LHCN-M2 (cell line): ENCODE measurements at places on chromosomes 12 and 14. TPM values are rescaled to one million over a fixed set of nuclear protein-coding genes. Genes with fewer than 3 reads are reported as not detected.

CPNE6 gene
- total RNA-seq, result not detected in 2 replicates

PLEKHD1 gene
- 0.06 TPM in 1 of 2 replicates, not detected in the other for total RNA-seq

CBLN3 gene
- total RNA-seq, result 1.3 and 1.9 TPM in 2 replicates

WIF1 gene
- 1.1 and 2.2 TPM in 2 replicates for total RNA-seq

KLRF2 gene
- not detected in 2 replicates for total RNA-seq

INHBE gene
- 0.26 and 0.40 TPM in 2 replicates for total RNA-seq

DNA sequence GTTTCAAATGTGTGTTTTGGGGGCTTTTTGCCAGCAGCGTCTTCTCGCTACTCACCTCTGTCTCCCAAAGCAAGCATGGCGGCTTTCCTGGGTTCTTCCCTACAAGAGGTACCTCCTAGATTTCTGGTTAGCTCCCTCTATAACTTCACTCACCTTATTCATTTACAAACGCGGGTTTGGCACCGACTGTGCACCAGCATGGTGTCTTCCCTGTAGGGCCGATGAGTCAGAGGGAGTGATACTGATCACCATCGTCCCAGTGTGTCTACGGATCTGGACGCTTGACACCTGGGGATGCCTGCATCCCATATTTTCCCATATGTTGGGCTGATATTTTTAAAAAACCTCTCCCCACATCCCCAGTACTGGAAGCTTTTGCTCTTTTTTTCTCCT is 8.0 kb upstream of the SERPINA12 start:
- no peak for DNase-seq

- DNase-seq, result no peak
Observed at GRCh38 chr14:100602621-100603230, 15.5 kb upstream of the BEGAIN start.

GRCh38 chr12:11171969-11172675 is 1.1 kb downstream of the SMIM10L1 start:
- peak; percentile 24 for DNase-seq

DNA sequence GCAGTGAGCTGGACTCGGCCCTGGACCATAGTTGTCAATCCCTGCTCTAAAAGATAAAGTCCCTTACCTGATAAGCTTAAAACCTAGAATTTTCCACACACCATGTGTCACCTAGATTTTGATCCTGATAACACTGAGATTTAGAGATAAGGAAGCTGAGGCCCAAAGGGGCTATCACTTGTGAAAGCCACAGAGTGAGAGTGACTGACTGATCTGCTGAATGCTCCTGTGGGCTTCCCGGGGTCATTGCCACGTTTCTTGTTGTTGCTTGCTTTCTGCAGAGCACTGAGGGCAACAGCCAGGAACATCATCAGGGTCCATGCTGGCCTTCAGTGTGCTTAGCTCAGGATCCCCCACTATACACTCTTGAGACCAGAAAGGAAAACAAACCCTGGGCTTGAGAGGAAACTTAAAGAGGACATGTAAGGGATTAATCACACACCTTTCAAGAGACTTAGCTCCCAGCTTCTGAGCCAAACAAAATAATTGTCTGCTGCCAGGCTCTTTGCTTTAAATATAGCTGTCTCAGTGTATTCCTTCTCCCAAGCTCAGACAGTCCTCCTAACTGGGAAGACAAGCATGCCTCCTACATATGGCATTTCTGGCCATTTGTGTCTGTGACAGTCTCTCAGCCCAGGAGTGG is 82.6 kb upstream of the ARHGAP5 start:
- DNase-seq, result no peak

DNA sequence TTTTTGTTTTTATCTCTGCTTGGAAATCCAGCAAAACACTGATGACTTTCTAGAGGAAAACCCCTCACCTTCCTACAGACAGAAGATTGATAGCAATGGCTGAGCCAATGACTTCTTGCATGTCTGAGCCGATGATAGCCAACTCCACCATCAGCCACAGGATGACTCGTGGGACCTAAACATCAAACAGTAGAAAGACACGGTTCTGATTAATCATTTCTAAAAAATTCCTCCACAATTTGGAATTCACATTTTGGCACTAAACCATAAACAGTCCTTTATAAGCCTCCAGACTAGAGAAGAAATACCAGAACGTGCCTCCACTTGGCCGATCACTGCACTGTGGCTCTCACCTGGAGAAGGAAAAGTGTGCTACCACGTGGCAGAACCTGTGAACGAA is 25.9 kb downstream of the SLC11A2 start:
- peak; percentile 63 for DNase-seq

- peak; percentile 70 for DNase-seq
Observed at GRCh38 chr14:103500148-103500990, 22.3 kb downstream of the CKB start.

DNA sequence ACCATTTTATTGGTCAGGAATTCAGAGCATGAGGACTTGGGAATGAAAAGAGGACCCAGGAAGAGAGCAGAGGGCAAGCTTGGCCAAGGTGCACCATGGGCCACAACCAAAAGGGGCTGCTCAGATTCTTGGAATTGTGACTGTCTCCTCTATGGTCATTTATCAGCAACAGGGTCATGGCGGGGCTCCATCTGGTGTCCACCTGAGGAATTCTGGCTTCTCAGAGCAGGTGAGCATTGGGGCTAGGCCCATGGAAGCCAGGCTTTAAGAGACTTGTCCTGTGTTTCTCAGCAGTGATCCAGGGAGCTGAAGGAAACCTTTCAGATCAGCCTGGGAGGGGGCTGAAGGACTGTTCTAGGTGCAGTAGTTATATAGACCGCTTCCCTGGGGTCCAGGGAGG is 2.6 kb upstream of the RIN3 start:
- DNase-seq, result no peak

GRCh38 chr14:52356025-52356424 is 41.9 kb downstream of the PTGER2 start:
- DNase-seq, result peak; percentile 96

DNA sequence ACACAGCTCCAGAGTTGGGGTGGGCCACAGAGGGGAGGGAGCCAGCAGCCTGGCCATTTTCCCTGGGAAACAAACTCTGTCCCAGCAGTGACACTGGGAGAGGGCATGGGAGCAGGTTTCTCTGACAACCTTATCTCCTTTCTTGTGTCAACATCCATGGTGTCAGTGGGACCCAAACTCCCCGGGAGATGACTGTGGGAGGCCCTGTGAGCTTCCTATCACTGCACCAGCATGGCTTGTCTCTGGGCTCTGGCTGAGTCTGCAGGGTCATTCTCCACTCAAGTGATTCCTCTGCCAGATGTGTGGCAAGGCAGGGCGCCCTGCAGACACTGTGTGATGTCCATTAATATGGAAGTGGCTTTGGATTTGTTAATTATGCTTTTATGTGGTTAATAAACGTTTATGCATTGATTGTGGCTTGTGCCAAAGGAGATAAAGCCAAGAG is 10.1 kb downstream of the LRTM2 start:
- no peak for DNase-seq

GRCh38 chr12:26623136-26623535 is 209.9 kb downstream of the ITPR2 start:
- DNase-seq, result peak; percentile 15

DNA sequence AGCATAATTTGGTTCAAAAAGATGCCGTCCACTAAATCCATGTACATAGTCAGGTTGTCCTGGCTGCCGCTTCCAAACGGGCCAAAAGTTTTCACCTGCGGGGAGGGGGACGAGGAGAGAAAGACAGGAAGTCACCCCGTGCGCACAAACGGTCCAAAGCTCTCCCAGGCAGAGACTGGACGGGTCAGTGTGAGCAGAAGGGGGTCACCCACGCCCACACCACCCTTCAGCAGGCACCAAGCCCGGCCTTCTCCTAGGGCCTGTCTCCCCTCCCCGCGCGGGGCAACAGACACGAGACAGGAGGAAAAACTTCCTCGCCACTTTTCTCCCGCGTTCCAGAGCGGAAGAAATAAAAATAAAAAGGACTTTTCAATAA is 888 bp downstream of the CCDC88C start:
- DNase-seq, result no peak

DNA sequence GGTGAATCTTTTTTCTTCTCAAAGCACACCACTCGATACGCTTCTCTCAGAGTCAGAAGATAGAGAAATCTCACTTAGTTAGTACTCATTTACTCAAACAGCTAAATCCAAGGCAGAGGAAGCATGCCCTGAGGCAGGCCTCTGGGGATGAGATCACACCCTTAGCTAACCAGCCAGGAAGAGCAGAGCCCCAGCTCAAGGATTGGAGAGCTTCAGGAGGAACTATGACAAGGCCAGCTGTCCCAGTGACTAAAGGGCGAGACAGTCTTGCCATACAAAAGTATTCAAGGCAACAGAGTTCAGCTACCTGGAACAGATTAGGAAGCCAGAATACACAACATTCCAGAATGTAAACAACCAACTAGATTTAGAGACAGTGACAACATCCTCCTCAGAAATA is 197.7 kb upstream of the CCDC196 start:
- DNase-seq, result no peak

- DNase-seq, result peak; percentile 17
Observed at GRCh38 chr12:76374386-76375020, 26.3 kb upstream of the BBS10 start.

- DNase-seq, result peak; percentile 72
Observed at GRCh38 chr12:122834104-122834920, 945 bp upstream of the HIP1R start.

DNA sequence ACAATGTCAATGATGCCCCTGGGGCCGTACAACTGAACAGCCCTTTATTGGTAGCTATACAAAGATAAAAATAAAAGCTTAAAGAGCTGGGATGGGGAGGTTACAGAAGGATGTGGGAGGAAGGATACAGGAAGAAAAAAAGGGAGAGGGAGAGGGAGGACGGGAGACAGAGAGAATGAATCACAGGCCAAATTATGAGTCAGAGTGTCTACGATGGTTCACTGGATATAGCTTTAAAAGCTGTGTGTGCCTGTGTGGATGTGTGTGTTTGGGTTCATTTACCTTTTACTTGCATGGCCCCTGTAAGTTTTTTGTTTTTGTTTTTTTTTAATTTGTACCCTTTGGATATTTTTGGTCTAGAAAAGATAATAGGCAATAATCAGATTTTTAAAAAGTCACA is 111.9 kb downstream of the CCDC60 start:
- peak; percentile 62 for DNase-seq

GRCh38 chr12:989751-990660 is 1.0 kb upstream of the ERC1 start:
- peak; percentile 79 for DNase-seq

DNA sequence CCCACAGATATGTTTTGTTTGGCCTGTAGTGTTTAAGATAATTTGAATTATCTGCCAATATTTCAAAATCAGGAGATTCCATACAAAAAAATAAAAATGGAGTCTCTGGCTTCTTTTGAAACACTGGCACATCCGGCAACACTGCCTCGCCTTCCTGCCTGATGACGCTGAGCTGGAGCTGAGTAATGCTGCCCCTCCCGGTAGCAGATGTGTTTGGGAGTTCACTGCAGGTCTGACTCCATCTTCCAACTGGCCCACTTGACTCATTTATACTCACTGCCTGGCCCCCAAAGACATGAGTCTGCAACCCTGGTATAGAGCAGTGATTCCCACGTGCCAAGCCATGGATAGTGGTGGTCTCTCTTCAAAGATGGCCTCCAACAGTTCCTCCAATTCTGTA is 7.4 kb downstream of the CIT start:
- peak; percentile 94 for DNase-seq
